Small intestine (tissue), 16 donors: ENCODE measurements at places on chromosomes 4 and X. TPM values are rescaled to one million over a fixed set of nuclear protein-coding genes. Genes with fewer than 3 reads are reported as not detected.

DNA sequence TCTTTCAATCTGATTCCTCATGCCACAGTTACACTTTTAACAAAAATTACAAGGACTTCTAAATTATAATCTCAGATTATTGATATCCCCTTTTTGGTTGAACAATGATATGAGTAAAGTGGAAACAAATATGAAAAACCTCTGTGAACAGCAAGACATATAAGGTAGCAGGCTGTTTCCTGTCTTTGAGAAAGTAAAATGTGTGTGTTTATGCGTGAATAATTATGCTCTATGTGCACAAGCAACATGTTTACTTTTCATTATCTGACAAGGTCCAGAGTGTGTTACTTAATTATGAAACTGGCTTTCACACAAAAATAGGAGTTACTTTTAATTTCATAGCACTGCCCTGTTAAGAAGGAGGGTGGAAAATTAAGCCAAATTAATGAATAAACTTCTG lies 43.1 kb downstream of the DDIT4L start:
- H3K4me3 ChIP-seq: no peak overlapping the region
- no peaks in the 10 kb centered on the region for H3K4me1 ChIP-seq
- H3K36me3 ChIP-seq: no peaks in the 10 kb centered on the region
- H3K27me3 ChIP-seq: no peaks in the 10 kb centered on the region
- no peak for DNase-seq

GRCh38 chrX:87636533-87636932 lies 118.9 kb downstream of the KLHL4 start:
- H3K27me3 ChIP-seq: no peaks in the 10 kb centered on the region
- H3K4me1 ChIP-seq: no peaks in the 10 kb centered on the region
- no peaks in the 10 kb centered on the region for H3K36me3 ChIP-seq
- H3K4me3 ChIP-seq: no peak overlapping the region
- DNase-seq: no peak

- no peaks in the 10 kb centered on the region for H3K36me3 ChIP-seq
- no peaks in the 10 kb centered on the region for H3K27me3 ChIP-seq
- no peak overlapping the region for H3K4me3 ChIP-seq
- H3K4me1 ChIP-seq: no peaks in the 10 kb centered on the region
- no peak overlapping the region for H3K27ac ChIP-seq
- no peak for DNase-seq
Observed at GRCh38 chr4:123824524-123824923, 427.9 kb downstream of the SPRY1 start.

DNA sequence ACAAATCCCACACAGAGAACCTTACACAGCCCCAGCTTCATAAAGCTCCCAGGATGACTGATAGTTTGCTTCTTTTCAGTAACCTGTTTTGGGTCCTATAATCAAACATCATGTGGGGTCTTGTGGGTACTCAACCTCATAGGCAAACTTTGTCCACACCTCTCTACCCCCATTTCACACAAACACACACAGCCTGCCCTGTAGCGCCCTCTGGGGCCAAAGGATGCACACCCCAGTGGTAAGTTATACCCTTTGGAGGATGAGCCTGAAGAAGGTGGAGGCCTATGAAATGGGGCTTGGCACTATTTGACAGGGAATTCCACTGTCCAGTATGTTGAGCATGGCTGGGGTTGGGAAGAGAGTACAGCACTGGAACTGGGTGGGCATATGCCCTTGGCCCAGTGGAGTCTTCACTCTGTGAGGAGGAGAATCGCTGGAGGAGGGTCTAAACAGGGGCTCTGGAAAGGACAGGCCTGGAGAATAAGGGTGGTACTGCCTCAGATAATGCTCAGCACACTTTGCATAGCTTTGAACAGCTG lies 30.5 kb upstream of the COL25A1 start:
- H3K27me3 ChIP-seq: no peaks in the 10 kb centered on the region
- no peak overlapping the region for H3K27ac ChIP-seq
- no peak for DNase-seq

GRCh38 chrX:13092455-13092941 lies 48.1 kb upstream of the FAM9C start:
- no peaks in the 10 kb centered on the region for H3K4me1 ChIP-seq
- DNase-seq: peak; percentile 52
- H3K27me3 ChIP-seq: no peaks in the 10 kb centered on the region
- peak overlapping the region; percentile 43 for H3K27ac ChIP-seq

DNA sequence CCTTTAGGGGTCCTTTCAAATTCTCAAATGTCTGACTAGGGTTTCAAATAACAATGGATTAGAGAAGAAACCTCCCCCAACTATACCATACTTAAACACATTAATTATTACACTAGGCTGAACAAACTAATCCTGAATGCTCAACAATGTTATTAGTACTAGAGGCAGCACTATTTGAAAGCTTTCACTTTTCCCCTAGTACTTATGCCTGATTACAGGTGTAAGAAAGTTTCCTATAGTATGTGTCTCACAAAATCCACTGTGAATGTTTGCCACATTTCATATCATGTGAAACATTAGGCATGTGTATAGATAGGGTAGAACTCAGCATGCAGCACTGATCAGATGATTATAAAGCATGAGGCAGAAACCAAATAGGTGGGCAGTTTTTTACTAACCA lies 336.2 kb downstream of the ZNF674 start:
- H3K36me3 ChIP-seq: no peaks in the 10 kb centered on the region
- H3K4me3 ChIP-seq: no peak overlapping the region
- DNase-seq: no peak

DNA sequence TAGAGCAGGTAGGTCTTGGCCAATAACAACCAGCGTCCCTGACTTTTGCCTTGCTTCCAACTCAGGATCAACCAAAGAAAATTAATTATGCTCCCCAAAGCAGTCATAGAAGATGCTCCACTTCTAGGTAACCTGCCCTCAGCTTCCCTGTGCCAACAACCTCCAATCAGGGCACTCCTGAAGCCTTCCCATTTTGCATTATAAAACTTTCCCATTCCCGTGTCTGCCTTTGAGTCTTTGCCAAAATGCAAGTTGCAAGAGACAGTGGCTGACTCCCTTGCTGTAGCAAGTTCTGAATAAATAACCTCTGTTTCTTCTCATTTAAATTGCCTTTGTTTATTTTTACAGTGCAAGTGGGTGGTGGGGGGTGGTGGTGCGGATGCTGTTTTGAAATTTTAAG lies 418.0 kb downstream of the PACRGL start:
- no peaks in the 10 kb centered on the region for H3K27me3 ChIP-seq
- H3K27ac ChIP-seq: no peak overlapping the region
- H3K36me3 ChIP-seq: no peaks in the 10 kb centered on the region

DNA sequence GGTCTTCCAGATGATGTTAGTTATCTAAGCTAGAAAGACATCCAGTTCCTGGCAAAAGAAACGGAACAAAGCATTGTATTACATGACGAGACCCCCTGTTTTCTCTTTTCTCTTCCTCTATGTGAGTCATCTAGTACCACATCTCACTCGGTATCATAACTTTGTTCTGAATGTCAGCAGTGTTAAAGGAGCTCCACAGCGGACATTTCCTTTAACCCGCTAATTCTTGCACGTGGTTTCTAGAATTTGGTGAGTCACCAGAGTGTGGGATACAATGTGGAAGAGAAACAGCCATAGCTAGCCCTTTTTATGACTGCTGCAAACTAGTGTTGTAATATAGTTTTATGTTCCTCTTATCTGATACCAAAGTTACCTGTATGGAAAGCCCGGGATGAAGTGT lies 243.7 kb downstream of the TENM3 start:
- H3K36me3 ChIP-seq: no peaks in the 10 kb centered on the region
- no peak overlapping the region for H3K27ac ChIP-seq
- peak; percentile 14 for DNase-seq
- H3K27me3 ChIP-seq: no peaks in the 10 kb centered on the region
- no peaks in the 10 kb centered on the region for H3K4me1 ChIP-seq

DNA sequence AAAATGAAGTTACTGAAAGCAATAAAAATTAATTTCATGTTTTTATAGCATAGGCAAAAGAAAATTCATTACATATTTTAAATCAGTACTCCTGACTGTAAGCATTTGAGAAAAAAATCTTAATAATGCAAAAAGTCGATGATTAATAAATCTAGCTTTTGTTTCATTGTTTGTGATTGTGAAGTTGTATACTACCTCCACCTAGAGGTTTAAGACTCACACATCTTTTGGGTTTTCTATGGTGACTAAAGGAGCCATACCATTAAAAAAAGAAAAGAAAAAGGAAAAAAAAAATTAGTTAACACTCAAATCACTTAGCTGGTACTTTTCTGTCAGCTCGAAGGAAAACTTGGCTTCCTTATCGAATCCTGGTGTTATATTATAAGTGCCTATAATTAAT lies 2.0 kb downstream of the GABRA2 start:
- H3K36me3 ChIP-seq: no peaks in the 10 kb centered on the region
- peaks cover 6% of the 10 kb centered on the region for H3K27me3 ChIP-seq
- no peak overlapping the region for H3K27ac ChIP-seq
- H3K4me3 ChIP-seq: no peak overlapping the region
- no peaks in the 10 kb centered on the region for H3K4me1 ChIP-seq

- no peaks in the 10 kb centered on the region for H3K36me3 ChIP-seq
- H3K4me1 ChIP-seq: no peaks in the 10 kb centered on the region
- peak within 1 kb of the TSS; percentile 72 for H3K4me3 ChIP-seq
- no peak for DNase-seq
- no peaks in the 10 kb centered on the region for H3K27me3 ChIP-seq
Observed at GRCh38 chrX:9464435-9465371, at the start of gene TBL1X. Gene TBL1X (plus strand): TSS chrX:9465058. CDS start chrX:9653587, 188,529 bp downstream.

DNA sequence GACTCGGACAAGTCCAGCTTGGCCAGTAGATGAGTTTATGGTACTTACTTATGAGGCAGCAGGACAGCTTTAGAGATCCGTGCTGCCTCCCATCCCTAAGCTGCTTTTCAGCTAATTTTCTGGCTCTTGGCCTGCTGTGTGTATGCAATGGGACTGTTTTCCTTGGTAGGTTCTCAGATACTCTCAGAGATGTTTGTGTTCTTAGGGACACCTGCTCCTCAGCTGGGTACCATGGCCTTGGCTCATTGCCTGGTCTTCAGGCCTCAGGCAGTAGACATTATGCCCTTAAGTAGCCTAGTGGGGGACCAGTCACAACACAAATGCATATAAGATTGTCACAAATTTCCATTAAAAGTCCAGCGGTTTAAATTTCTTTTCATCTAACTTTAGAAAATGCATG lies 688.0 kb downstream of the PCDH7 start:
- no peaks in the 10 kb centered on the region for H3K36me3 ChIP-seq
- H3K27me3 ChIP-seq: no peaks in the 10 kb centered on the region
- no peak for DNase-seq
- H3K4me3 ChIP-seq: no peak overlapping the region
- no peaks in the 10 kb centered on the region for H3K4me1 ChIP-seq
- no peak overlapping the region for H3K27ac ChIP-seq

DNA sequence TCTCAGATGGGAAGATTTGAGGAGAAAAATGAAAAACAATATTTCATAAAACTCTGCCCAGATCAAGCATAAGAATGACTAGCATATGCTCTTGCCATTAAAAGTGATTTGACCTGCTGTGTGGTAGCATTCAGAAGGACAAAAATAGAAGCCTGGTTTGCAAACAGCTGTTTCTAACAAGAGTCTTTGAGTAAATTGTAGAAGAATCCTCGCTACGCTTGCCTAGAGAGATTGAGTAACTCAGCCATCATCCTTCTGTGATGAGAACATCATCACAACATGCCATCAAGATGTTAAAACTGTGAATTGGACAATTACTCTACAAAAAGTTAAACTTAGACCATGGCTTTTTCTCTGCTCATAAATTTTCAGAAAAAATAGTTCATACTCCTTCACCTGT lies 168.9 kb upstream of the PUDP start:
- H3K27me3 ChIP-seq: no peaks in the 10 kb centered on the region
- no peak for DNase-seq
- H3K27ac ChIP-seq: no peak overlapping the region
- no peaks in the 10 kb centered on the region for H3K4me1 ChIP-seq

DNA sequence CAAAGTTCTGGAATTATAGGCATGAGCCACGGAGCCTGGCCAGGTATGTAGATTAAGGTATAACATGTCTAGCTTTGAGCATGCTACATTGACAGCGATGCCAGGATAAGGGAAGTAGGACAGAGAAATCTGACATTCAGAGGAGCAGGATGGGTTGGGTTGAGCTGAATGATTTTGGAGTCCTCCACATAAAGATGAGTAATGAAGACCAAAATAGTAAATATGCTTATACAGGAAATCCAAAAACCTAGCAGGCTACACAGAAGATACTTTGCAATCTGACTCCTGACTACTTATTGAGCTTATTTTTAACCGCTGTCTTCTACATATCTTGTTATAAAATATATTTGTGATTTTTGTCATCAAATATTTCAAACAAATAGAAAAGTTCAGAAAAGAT lies 69.7 kb downstream of the PDGFC start:
- H3K4me1 ChIP-seq: no peaks in the 10 kb centered on the region
- H3K27me3 ChIP-seq: no peaks in the 10 kb centered on the region
- no peak overlapping the region for H3K4me3 ChIP-seq
- DNase-seq: no peak
- H3K27ac ChIP-seq: no peak overlapping the region

- H3K36me3 ChIP-seq: no peaks in the 10 kb centered on the region
- no peak for DNase-seq
- H3K4me3 ChIP-seq: no peak overlapping the region
- no peaks in the 10 kb centered on the region for H3K4me1 ChIP-seq
- H3K27me3 ChIP-seq: no peaks in the 10 kb centered on the region
Observed at GRCh38 chrX:110276778-110277177, 41.1 kb downstream of the AMMECR1 start.

GRCh38 chrX:71542825-71543224 lies 9.9 kb downstream of the OGT start:
- H3K27me3 ChIP-seq: no peaks in the 10 kb centered on the region
- no peak overlapping the region for H3K4me3 ChIP-seq
- no peak for DNase-seq
- H3K27ac ChIP-seq: peak overlapping the region; percentile 23
- peaks cover 12% of the 10 kb centered on the region for H3K4me1 ChIP-seq
- peaks cover 27% of the 10 kb centered on the region for H3K36me3 ChIP-seq

- no peak overlapping the region for H3K27ac ChIP-seq
- H3K27me3 ChIP-seq: no peaks in the 10 kb centered on the region
- no peaks in the 10 kb centered on the region for H3K36me3 ChIP-seq
- H3K4me3 ChIP-seq: no peak overlapping the region
Observed at GRCh38 chr4:47493238-47494123, 8.4 kb downstream of the ATP10D start.

CYBB gene
- 14.2 TPM for polyA plus RNA-seq

DSPP gene
- polyA plus RNA-seq: not detected

NIPAL1 gene
- polyA plus RNA-seq: 37.4 TPM

LDB2 gene
- polyA plus RNA-seq: 19.2 TPM

KCND1 gene
- 0.27 TPM for polyA plus RNA-seq

TMEM131L gene
- 9.1 TPM for polyA plus RNA-seq

SYP gene
- polyA plus RNA-seq: 7.7 TPM

CTAG1B gene
- polyA plus RNA-seq: not detected

DYNLT3 gene
- polyA plus RNA-seq: 12.1 TPM

FGF2 gene
- 1.2 TPM for polyA plus RNA-seq
